Activated CD4-positive, alpha-beta T cell treated with anti-CD3 and anti-CD28 coated beads, Interleukin-2, amount 50 U/mL, for 1 hour (primary cell): ENCODE measurements at places on chromosomes 7 and 10.

- DNase-seq, result no peak
Observed at GRCh38 chr7:80772347-80772993, 134.0 kb downstream of the CD36 start.

GRCh38 chr7:127598318-127598717 lies 4.8 kb downstream of the FSCN3 start:
- DNase-seq, result no peak

GRCh38 chr10:80530251-80530650 lies 7.5 kb upstream of the SH2D4B start:
- peak; percentile 37 for DNase-seq

- no peak for DNase-seq
Observed at GRCh38 chr7:147106746-147107145, 990.1 kb downstream of the CNTNAP2 start.

DNA sequence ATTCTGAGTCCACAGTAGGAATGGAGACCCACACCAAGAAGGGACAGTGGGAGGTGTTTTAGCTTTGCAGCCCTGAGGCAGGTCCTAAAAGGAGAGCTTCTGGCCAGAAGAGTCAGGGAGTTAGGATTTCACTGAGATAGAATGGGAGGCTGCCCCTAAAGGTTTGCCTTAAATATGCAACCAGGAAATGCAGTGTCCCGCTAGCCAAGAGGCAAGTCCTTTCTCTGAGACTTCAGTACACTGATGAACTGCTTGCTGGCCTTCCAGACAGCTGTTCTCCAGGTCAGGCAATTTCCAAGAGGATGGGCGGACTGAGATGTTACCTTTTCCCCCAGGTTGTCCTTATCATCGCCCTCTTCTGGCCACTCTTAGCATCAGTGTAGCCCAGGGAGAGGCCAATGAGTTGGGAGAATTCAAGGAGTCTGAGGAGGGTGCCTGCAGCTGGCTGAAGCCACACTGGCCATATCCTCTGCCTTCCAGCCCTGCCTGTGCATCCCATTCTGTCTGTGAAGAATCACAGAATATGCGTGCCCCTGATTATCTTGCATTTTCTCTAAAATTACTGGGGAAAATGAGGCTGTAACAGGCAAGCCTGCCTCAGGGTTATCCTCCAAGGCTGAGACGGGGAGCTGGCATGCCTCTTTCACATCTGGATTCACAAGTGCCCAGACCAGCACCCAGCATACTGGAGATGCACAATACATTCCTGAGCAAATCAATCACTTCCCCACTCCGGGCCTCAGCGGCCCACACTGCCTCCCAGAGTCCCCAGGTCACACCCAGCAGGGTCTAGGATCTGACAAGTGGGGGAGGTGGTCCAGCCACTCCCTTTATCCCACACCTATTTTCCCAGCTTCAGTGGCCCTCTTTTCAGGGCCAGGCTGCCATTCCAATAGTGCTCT lies 2.4 kb downstream of the TLL2 start:
- no peak for DNase-seq
